ENCODE measurements at places on chromosomes 2 and 18.

GRCh38 chr18:34981487-34981886 lies 59.7 kb upstream of the MAPRE2 start:
- no peak for DNase-seq

- DNase-seq: no peak
Measured at GRCh38 chr2:128797092-128797491, 478.4 kb upstream of the HS6ST1 start.

DNA sequence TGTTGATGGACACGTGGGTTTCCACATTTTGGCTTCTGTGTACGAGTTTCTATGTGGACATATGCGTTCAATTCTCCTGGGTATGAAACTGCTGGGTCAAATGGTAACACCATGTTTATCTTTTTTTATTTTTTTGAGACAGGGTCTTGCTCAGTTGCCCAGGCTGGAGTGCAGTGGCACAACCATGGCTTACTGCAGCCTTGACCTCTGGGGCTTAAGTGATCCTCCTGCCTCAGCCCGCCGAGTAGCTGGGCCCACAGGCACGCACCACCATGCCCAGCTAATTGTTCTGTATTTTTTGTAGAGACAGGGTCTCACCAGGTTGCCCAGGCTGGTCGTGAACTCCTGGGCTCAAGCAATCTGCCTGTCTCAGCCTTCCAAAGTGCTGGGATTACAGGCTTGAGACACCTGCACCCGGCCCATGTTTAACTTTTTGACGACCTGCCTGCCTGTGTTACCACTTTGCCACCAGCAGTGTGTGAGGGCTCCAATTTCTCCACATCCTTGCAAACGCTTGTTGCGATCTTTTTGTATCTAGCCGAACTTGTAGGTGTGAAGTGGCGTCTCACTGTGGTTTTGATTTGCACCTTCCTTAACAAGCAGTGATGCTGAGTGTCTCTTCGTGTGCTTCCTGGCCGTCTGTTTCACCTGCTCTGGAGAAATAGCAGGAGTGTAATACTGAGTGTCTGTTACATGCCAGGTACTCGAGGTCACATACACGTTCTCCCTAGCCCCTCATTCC lies 6.9 kb downstream of the HSBP1L1 start:
- DNase-seq: no peak

GRCh38 chr2:45220227-45220626 lies 211.0 kb upstream of the SIX2 start:
- DNase-seq: no peak

GRCh38 chr18:63980896-63981460 lies 11.1 kb downstream of the SERPINB8 start:
- DNase-seq: no peak

DNA sequence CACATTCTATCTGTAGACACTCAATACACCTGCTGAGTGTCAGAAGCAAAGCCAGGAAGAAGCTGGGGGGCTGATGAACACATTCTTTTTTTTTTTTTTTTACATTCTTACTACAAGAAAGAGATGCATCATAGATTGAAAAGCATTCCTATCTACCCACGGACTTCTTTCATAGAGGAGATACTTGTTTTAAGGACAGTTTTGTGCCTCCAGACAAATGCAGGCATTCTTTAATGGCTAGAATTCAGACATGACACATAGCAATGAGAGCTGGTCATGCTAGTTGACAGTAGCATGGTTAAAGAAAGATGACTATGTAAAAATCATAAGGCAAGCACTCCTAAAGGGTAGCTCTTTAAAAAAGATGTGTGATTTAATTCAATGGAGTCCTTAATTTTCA lies 110.2 kb downstream of the EPHA4 start:
- DNase-seq: no peak

DNA sequence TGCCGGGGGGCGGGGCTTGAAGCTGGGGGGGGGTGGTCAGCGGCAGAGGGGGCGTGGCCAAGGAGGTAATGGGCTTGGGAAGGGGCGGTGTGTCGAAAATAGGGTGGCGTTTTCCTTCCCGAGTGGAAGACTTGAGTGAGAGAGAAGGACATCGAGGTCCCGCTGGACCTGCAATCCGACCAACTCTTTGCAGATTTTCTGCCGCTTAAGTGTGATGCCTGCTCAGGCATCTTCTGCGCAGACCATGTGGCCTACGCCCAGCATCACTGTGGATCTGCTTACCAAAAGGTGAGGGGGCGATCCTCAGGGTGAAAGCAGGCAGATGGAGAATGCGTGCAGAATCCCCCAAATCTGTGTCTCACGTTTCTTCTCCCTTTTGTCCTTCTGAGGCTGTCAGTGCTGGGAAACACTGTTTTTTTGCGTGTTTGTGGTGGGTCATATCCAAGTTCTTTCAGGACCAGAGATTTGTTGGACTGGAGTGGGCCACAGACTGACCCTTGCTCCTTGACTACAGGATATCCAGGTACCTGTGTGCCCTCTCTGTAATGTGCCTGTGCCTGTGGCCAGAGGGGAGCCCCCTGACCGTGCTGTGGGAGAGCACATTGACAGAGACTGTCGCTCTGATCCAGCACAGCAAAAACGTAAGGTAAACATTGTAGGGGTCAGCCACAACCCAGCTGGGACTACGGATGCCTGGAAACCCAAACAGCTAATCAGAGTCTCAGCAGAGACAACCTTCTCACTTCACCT lies 727 bp downstream of the ZFAND2B start:
- DNase-seq: no peak

- DNase-seq: no peak
Measured at GRCh38 chr2:169275696-169276444, 86.5 kb downstream of the LRP2 start.

GRCh38 chr2:168118733-168119514 lies 128.5 kb downstream of the STK39 start:
- DNase-seq: peak; percentile 25

GRCh38 chr2:73825408-73825807 lies 3.4 kb upstream of the STAMBP start:
- DNase-seq: no peak

DNA sequence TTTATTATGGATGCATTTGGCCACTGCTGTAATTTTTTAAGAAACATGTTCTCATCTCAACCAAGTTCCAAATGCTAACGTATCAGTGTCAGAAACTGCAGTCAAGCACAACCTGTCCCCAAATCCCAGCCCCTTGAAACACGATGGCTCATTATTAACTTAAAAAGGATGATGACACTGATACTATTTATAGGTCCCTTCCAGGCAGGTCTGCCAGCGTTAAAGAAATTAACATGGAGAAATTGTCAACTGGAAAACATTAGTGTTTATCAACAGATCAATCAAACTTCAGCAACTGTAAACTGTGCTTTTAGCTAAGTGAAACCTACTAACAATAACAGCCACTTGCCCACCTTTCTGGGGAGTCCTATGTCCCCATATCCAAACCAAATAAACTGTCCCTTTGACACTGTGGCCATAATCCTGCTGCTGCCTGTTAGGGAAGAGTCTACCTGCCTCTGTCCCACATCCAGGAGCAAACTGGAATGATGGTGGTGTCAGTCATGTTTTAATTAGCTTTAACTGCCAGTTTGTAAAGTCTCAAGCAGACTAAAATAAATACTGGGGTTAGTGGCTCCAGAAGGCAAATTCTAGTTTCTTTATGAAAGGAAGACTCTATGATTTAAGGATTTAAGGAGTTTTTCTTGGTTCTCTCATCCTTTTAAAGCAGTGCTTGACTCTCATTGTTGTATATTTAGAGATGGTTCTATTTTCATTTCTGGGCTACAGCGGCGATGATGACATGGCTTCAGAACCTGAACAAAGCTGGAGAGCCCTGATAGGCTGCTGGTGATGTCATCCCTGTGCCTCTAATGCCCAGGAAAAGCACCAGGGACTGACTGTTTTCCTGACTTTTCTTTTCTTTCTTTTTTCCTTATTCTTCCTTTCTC lies 583.6 kb upstream of the PIK3C3 start:
- no peak for DNase-seq

DNA sequence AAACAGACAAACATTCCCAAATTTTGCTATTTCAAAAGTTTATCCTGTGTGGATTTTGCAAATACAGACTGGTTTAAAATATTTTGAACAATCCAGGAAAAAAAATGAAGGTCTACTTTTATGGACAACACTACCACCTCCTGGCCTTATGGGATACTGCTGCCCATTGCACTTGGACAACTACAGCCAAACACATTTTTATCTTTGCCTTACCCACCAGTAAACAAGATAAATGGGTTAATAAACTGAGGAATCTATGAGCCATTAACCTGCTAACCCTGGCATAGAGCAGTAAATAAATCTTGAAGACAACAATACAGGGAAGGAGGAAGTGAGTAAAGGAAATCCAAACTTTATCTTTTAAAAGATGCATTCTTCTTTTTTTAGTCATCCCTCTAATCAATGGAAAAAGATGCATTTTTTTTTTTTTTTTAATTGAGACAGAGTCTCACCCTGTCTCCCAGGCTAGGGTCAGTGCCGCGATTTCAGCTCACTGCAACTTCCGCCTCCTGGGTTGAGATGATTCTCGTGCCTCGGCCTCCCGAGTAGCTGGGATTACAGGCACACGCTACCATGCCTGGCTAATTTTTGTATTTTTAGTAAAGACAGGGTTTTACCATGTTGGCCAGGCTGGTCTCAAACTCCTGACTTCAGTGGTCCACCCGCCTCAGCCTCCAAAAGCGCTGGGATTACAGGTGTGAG lies 2.1 kb upstream of the SPIRE1 start:
- peak; percentile 78 for DNase-seq

GRCh38 chr2:227163485-227163997 lies 464 bp downstream of the COL4A4 start:
- DNase-seq: no peak

- DNase-seq: peak; percentile 66
Measured at GRCh38 chr2:199973703-199974102, 18.3 kb downstream of the MAIP1 start.

GRCh38 chr18:10514601-10515000 lies 11.2 kb upstream of the NAPG start:
- no peak for DNase-seq

- DNase-seq: no peak
Measured at GRCh38 chr18:54415086-54415485, 57.4 kb downstream of the C18orf54 start.

DNA sequence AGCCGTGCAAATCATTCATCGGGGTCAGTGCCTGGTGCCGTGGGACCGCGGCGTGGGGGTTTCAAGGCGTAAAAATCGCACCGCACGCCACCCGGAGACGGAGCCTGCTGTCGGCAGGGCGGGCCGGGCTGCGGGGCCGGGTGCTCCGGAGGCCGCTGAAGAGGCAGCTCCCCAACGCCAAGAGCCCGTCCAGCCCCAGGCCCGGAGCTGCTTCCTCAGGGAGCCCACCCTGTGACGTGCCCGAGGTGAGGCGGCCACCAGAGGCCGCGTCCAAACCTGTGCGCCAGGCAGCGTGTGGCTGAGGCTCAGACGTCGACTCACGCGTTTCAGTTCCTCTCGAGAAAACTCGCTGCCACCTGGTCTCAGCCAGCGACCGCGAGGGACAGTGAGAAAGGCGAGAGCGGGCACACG lies 98.1 kb downstream of the NFATC1 start:
- no peak for DNase-seq

DNA sequence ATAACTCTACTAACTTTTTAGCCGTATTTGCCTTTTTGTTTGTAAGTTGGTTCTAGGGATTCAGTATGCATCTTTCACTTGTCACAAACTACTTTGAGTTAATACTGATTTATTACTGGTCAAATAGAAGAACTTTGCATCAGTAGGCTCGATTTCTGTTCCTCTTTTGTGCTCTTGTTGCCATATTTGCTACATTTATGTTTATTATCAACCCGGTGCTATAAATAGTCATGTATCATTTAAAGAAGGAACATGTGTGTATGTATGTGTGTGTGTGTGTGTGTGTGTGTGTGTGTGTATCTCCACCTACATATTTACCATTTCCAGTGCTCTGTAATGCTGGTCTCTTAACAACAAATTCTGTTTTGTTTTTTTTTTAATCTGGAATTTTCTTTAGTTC lies 79.6 kb upstream of the B3GNT7 start:
- no peak for DNase-seq

- DNase-seq: no peak
Measured at GRCh38 chr2:68218343-68218901, 33.9 kb downstream of the PPP3R1 start.

GRCh38 chr2:42804891-42805290 lies 12.5 kb upstream of the HAAO start:
- no peak for DNase-seq

- DNase-seq: no peak
Measured at GRCh38 chr2:197189426-197190099, 121.0 kb downstream of the ANKRD44 start.

- DNase-seq: no peak
Measured at GRCh38 chr2:132911726-132912724, 242.0 kb upstream of the LYPD1 start.

- DNase-seq: no peak
Measured at GRCh38 chr2:146709004-146709403, 1135.8 kb upstream of the ACVR2A start.

DNA sequence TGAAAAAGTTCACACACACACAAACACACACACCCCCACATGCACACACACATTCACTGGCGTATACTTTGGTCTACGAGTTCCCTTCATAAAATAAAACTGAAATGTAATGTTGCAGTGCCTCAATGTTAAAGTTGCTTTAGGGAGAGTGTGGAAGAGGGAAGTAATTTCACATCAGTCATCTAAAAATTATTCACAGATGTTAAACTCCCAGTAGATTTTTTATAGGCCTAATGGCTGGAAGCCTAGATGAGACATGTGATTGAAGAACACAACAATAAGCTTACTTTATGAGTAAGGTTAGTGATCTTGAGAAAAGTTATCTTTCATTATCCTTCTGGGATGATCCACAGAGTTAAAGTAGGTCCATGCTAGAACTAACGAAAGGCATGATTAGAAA lies 506.7 kb upstream of the CNTNAP5 start:
- no peak for DNase-seq

All from LoVo (cell line).